ENCODE measurements at places on chromosomes 4 and X.

- DNase-seq = no peak
These were observed 158.0 kb downstream of the CBLL2 start for GRCh38 chrX:22430701-22431100.

GRCh38 chrX:155148724-155149537, 67.3 kb upstream of the VBP1 start:
- peak; percentile 43 for DNase-seq

- no peak for DNase-seq
These were observed 5.4 kb upstream of the NAA15 start for GRCh38 chr4:139295942-139296299.

GRCh38 chr4:68904786-68905185, 46.8 kb downstream of the UGT2A3 start:
- DNase-seq = peak; percentile 80

- no peak for DNase-seq
These were observed 33.5 kb upstream of the CYBB start for GRCh38 chrX:37746218-37746941.

DNA sequence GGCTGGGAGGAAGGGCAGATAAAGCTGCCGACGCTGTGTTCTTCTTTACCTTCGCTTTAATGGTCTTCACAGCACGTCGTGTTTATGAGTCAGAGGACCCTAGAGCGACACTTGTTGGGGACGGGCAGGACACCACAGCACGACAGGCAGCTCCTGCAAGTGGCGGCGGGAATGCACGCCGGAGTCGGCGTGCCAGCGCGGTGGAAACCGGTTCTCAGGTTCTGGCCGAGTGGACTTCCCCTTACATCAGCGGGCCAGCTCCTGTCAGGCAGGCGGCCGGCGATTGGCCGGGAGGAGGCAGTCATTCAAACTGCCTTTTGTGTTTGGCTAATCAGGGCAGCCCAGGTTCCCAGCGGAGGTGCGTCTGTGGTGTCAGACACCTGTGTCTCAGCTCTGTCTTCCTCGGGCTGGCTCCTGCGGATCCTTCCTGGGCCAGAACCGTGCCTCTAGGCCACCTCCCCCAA, 150.9 kb downstream of the SHROOM3 start:
- no peak for DNase-seq

DNA sequence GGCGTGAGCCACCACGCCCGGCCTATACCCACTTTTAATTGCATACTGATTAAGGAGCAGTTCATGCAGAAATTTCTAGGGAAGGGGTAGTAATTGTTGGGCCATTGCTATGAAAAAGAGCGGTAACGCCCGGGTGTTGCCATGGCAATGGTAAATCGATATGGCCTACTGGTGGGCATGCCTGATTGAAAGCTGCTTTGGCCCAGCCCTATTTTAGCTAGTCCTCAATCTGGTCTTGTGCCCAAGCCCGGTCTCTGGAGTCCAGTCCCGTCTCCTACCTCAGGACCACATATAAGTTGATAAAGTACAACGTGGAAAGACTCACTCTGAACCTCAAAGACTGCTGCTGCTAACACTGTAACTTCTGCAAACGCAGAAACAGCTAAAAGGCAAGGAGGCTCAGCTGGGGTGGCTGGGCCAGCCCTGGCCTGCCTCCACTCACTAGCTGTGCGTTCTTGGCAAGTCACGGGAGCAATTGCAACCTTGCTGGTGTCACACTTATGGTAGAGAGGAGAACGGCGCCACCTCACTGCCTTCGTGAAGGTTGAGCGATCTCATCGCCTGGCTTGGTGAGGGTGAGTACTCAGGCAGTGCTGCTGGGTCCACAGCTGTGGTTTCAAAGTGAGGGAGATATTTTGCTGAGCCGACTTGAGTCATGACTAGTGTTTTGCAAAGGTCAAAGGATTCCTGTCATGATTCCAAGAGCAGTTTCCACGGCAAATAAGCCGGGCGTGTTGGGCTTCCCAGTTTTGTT, 57.0 kb upstream of the GRPEL1 start:
- peak; percentile 33 for DNase-seq

DNA sequence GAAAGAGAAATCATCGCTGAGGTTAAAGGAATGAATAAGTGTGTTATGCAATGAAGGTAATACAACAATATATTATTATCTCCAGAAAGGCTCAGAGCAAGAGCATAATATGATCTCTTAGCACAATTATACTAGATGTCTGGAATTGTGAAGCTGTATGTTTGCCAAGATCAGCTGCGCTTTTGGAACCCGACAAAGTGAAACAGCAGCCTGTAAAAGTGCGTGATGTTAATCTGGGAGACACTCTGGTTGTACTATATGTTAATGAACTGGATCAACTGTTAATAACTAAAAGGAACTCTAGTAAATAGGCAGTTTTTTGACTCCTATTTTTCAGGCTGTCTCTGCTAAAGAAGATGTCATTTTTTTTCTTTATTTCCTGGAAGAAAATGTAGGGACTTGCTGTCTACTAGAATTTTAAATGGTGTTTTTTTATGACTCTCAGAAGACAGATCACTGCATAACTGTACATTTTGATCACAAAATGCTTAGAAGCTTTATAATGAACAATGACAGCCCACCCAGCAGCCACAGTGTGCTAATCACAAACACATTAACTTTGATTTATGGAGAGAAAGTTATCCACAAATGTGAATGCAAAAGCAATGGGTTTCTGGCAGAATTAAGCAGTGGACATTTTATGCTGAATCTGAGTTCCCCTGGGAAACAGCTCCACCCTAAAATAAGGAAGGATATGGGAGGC, 50.2 kb downstream of the UGT2B28 start:
- no peak for DNase-seq

GRCh38 chr4:80216100-80216761, 18.9 kb downstream of the PRDM8 start:
- DNase-seq = no peak

DNA sequence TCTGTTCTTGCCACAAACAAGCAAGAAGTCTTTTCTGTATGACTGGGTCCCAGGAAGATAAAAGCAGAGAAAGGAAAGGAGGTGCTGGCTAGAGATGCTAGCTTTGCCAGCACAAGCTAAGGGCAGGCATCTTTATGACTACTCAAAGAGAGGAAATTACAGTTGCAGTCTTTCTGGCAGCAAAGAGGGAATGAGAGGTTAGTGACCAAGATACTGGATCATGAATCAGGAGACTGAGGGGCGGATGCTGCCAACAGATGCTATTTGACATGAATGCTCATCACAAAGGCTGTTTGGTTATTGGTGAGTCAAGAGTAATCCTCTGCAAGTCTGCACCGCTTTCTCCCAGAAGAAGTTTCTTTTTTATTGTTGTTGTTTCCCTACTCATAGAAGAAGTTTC, 5.5 kb upstream of the XIAP start:
- DNase-seq = no peak

GRCh38 chrX:123685232-123685631, 47.6 kb downstream of the THOC2 start:
- DNase-seq = no peak

DNA sequence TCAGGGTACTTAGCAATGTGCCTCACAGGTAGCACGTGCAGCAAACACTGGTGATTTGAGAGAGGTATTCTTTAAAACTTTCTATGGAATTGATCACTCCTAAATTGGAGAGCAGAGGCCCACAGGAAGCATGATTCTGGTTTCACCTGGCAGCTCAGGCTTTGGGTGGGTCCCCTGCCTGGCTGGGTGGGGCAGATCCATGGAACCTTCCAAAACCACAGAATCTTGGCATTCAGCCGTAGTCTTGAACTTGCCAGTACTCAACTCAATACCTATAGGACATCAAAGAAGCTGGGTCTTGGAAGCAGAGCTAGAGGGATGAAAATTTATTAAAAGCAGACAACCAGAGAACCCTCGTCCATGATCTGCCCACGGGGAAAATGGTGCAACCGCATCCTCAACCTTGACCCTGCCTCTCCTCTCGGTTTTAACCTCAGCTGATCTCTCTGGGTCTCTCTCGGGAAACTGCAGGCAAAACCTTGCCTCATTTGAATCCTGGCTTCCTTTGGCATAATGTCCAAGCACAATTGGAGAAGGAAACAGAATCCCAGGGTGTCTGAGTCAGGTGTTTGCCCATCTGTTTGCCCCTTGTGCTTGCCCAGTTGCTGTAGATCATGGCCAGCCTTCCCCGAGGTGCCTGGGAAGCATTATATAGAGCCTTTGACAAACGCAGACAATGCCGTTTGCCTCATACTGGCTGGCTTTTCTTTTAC, 22.9 kb downstream of the OTOP1 start:
- DNase-seq = no peak

- DNase-seq = no peak
These were observed 25.2 kb upstream of the ATXN3L start for GRCh38 chrX:13345037-13345436.

DNA sequence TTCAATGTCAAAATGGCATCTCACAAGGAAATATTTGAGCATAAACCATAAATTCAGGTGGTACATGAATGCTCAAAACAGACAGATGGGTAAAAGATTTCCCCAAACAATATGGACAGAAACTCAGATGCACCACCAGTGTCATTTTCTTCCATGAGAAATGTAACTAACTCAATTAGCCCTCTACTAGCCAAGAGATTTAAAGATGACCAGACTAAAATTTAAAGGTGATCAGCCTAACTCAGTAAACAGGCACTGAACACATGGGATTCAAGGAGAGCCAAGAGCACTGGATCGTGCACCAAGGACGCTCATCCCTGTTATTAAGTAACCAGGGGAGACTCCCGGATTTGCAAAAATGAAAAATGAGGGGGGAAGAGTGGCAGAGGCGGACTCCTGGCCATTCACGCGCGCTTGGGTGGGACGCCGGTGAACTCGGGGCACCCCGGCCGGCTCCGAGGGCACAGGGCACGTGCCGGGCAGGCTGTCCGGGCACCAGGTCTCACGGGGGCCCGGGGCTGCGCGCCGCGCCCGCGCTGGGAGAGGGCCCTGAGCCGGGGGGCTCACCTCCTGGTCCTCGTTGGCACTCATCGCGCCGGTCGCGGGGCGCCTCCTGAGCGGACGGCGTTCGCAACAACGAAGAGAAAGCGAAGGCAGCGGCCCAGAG, 490 bp downstream of the RWDD4 start:
- peak; percentile 34 for DNase-seq

GRCh38 chr4:137083571-137084135, 448.6 kb downstream of the PCDH18 start:
- DNase-seq = no peak

DNA sequence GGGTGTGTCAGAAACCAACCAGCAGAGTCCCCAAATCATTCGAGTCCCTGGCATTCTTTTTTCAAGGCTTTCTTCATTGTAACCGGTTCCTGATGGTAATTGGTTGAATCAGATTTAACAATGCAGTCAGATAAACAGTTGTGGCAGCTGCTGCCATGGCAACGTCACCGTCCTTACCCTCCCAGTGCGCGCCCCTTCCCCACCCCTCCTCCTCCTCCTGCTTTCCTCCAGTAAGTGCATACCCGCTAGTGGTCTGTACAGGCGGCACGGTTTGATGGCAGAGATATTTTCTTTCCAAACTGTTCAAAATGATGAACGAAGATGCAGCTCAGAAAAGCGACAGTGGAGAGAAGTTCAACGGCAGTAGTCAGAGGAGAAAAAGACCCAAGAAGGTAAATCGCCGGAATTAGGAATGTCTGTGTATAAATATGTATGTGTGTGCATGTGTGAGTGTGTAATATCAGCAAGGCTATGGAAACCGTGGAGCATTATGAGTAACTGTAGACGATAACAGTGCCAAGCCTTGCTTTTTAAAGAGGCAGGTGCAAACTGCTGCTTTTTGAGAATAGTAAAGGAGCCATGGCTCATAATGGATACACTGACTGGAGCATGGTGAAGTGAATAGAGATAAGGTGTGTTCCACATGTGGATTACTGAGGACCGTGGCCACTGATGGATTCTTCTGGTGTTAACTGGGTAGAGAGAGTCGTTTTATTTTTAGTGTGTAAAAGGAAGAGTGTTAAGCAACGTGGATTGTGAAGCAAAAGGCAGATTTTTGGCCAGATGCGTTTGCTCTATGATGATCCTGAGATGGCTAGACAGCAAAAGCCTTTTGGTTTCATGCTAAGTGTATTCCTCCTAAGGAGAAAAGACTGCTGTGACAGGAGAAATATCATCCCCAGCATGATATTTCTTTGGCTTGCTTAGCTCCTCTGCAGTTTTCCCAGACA, at the start of gene ANK2:
ANK2 (plus strand) TSS at position 233 of the 950 bp plus-strand sequence; CDS start at position 309, 76 bp downstream.
- DNase-seq = peak; percentile 84

GRCh38 chr4:75566911-75567310, 11.0 kb downstream of the ODAPH start:
- no peak for DNase-seq

DNA sequence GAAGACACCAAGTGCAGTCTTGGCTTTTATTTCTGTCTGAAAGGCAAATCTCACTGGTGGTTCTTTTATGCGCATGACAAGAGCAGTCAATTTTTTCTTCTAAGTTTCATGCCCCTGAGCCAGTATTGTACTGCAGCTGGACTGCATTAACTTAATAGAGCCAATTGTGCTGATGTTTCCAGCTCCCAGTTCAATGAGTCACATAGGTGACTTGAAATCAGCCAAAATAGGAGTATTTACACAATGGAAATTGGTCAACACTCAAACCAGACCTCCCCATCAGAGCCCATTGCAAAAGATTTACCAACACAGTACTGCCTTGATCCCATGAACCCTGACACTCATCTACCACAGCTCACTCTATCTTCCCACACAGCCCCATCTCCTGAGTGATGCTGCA, 100.3 kb upstream of the GUCY1A1 start:
- DNase-seq = no peak

DNA sequence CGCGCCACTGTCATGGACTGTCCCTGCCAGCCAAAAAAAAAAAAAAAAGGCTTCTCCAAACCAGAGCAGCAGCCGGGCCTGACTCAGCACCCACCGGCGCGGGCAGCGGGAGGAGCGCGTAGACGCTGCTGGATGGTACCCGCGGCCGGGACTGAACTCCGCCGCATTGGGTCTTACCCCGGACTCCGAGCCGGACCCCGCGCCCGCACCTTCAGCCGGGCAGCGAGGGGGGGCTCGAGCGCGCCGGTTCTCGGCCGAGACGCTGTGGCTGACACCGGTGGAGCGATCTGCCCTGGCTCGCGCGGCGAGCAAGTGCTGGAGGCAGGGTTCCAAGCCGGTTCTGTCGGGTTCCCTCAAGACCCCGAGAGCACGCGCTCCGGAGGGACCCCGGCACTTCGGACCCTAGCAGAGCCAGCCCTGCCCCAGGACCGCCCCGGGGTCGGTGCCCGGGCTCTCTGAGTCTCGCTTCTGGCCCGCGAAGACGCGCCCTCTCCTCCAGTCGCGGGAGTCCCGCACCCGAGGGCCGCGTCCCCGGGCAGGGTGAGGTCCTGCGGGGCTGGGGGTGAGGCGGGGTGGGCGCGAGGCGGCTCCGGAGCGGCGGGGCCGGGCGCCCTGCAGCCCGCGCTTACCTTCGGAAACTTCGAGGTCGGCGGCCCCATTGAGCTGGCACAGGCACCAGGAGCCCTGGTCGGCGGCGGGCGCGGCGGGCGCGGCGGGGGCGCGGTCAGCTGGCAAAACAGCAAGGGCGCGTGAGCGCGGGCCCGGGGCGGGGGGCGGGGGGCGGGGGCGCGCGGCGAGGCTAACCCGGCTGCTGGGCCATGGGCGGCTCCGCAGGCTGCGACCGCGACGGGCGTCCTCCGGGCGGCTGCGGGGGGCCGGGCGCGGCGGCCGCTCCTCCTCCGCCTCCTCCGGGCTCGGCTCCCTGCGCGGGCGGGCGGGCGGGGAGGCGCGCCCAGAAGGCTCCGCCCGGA, 11.8 kb upstream of the MAN2B2 start:
- peak; percentile 45 for DNase-seq
